Pulmonary artery endothelial cell (primary cell): ENCODE measurements at places on chromosomes 12 and 14. TPM values are rescaled to one million over a fixed set of nuclear protein-coding genes. Genes with fewer than 3 reads are reported as not detected.

DNA sequence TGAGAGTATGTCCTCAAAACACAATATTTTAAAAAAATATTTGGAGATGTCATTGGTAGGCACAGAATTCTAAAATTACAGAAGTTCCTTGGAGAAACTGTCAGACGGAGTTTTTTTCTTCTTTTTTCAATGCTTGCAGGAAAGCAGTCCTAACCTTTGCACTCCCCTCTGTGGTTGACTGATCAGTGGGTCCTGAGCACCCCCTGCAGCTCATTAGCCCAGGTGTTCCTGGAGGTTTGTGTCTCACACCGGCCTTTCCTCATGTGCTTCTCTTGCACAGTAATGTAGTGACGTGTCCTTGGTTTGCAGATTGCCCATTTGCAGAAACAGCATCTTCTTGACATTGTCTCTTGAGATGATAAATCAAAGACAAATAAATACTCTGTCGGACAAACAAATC, 513.0 kb downstream of the TMEM121 start:
- DNase-seq, result no peak

DNA sequence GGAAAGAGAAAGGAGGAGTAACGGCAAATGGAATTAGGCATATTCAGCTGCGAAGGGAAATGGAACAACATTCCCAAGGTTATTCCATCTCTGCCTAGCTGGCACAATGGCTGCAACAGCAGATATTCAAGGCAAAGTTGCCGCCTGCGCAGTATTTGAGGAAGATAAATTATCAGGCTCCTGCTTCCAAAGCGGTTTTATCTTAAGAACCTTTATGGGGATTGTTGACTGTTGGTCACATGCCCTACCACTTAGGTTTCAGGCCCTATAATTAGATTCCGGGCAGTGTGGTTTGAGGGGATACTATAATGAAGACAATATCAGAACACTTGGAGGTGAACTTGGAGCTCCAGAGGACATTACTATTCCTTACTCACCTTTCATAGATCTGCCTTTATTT, 99.7 kb downstream of the FGD4 start:
- DNase-seq, result no peak

- DNase-seq, result no peak
Observed at GRCh38 chr12:66269142-66269541, 33.2 kb upstream of the HELB start.

GRCh38 chr12:108724054-108724889, 7.0 kb downstream of the CORO1C start:
- no peak for DNase-seq

GRCh38 chr14:104650981-104651875, 38.2 kb upstream of the INF2 start:
- no peak for DNase-seq

GRCh38 chr12:123910761-123911193, 61.9 kb downstream of the CCDC92 start:
- DNase-seq, result no peak

- no peak for DNase-seq
Observed at GRCh38 chr14:78673845-78674244, 503.7 kb downstream of the NRXN3 start.

- no peak for DNase-seq
Observed at GRCh38 chr12:34406228-34406995, 384.1 kb downstream of the ALG10 start.

- no peak for DNase-seq
Observed at GRCh38 chr12:109653890-109654289, 59.7 kb upstream of the FAM222A start.

DNA sequence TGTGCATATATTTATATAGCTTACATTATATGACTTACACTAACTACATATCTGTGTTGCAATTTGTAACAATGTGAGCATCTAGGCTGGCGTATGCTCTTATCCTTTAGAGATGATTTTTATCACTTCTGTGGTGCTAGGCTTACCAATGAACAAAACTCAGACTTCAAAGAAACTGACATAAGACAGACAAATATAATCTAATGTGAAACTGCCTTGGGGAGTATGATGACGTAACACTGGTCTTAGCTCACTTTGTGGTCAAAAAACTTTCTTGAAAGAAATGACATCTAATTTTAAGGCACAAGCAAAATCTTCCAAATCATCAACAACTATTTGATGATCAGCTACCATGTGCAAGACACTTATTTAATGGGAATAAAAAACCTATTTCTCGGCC, 50.0 kb downstream of the SOX5 start:
- no peak for DNase-seq

DNA sequence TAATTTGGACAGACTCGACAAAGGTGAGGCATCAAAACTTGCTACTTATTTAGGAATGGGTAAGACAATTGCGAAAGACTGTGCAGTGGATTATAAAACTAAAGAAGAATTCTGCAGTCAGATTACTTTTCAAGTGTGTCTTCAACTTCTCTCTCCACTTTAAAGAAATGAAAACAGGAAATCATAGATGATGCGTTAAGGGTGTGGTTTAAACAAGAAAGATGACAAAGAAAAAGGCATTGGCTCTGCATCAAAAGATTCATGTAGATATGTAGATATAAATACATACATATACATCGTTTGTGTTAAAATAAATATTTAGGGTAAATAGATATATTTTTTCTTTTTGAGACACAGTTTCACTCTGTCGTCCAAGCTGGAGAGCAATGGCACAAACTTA, 74.6 kb upstream of the PARP11 start:
- DNase-seq, result no peak

GRCh38 chr12:92034858-92035401, 110.7 kb downstream of the BTG1 start:
- DNase-seq, result peak; percentile 47

DNA sequence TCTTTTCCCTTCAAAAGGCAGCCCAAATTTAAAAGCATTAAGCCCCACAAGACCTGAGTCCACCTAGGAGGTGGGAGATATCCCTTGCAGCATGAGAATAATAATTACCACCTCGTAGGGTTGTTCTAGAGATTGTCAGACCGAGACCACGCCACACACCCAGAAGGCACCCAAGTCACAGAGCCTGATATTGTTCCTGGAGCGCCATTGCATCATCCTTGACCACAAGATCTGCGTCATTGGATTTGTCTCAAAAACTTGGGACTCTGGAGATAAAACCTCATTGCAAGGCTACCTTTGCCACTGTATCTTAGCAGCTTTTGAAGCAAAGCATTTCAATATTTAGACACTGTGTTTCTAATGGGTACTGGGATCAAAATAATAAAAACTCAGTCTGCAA, 29.4 kb upstream of the PPP2R5C start:
- DNase-seq, result no peak

DNA sequence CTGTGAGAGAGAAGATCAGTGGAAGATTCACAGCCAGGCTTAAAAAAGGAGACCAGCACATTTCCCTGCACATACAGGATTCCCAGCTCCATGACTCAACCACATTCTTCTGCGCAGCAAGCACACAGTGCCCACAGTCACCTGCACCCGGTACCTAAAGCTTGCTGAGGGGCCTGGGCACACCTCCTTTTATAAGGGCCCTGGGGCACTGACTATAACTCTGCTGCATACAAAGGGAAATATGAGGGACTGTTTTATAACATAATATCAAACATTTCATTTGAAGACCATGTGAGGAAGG, 322.9 kb downstream of the DAD1 start:
- no peak for DNase-seq

- DNase-seq, result no peak
Observed at GRCh38 chr12:107288414-107289127, 195.2 kb upstream of the CRY1 start.

- DNase-seq, result peak; percentile 41
Observed at GRCh38 chr12:113007166-113007565, 28.8 kb downstream of the OAS2 start.

DNA sequence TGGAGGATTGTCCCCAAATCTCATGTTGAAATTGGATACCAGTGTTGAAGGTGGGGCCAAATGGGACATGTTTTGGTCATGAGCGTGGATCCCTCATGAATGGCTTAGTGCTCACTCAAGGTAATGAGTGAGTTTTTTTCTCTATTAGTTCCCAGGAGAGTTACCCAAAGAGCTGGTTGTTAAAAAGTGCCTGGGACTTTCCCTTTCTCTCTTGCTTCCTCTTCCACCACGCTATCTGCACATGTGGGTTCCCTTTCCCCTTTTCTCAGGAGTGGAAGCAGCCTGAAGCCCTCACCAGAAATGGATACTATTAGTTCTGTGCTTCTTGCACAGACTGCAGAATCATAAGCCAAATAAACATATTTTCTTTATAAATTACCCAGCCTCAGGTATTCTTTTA, 465.4 kb downstream of the FSCB start:
- DNase-seq, result no peak

DNA sequence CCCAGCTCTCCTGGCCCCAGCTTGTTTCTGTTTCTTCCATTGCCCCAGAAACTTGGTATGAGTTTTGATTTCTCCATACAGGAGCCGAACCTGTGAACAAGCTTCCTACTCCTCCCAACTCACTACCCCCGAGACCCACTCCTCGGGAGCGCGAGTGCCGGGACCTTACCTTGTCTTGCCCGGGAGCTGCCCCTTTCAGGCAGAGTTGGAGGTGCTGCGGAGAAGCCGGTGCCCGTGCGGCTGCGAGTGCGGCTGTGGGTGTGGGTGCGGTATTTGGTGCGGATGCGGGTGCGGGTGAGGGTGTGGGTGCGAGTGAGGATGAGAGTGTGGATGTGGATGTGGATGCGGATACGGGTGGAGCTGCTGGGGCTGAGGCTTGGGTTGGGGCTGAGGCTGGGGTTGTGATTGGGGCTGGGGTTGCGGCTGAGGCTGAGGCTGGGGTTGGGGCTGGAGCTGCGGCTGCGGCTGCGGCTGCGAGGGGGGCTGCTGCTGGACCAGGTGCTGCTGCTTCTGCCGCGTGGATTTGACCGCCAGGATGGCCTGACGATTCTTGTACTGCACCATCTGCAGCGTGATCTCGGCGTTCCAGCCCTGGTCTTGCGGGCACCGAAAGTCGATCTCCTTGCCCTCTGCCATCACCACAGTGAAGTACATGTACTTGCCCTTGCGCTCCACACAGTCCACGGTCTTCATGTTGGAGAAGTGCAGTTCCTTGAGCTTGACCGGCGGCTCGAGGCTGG, 1.1 kb downstream of the PHLDA1 start:
- DNase-seq, result no peak

DNA sequence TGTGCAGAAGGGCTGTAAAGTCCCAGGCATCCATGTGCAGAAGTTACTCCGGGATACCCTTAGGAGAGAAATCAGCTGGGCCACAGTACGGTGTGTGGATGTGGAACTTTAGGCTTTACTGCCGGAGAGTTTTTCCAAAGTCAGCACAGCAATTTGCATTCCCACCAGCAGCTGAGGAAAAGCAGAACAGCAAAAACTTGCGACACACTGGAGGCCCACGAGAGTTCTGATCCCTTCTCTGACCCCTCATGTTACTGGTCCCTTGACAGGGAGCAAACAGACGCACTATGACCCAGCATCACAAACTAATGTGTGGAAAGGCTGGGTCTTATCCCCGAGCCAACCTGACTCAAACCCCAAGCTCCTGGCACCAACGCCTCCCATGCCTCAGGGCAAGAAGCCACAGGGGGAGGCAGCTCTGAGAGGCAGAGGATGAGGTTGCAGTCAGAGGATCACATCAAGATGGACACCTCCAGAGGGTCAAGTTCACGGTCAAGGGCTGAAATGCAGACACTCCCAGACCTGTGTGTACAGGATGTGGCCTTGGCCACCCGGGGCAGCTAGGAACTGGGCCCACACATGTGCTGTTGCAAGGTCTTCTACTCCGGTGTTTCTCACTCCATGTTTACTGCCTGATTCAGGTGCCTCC, 38.6 kb downstream of the CCDC88C start:
- no peak for DNase-seq

GRCh38 chr12:46354111-46354801, 18.3 kb downstream of the SLC38A2 start:
- DNase-seq, result no peak

GRCh38 chr12:19706936-19707335, 267.6 kb downstream of the AEBP2 start:
- no peak for DNase-seq

DNA sequence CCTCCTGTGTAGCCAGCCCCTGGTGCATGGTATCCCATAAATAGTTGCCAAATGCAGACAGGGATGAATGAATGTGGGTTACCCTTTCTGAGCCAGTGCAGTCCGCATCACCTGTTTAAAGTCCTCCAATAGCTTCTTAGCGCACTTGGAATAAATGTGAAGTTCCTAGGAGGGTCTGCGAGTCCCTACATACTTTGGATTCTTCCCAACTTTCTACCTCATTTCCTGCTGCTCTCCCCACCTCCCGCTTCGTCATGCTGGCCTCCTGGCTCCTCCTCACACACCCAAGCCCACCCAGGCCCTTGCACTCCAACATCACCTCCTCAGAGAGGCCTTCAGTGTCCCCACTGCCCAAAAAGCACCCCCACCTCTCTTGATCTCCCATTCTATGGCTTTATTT, 17.7 kb downstream of the RFX4 start:
- DNase-seq, result no peak

DNA sequence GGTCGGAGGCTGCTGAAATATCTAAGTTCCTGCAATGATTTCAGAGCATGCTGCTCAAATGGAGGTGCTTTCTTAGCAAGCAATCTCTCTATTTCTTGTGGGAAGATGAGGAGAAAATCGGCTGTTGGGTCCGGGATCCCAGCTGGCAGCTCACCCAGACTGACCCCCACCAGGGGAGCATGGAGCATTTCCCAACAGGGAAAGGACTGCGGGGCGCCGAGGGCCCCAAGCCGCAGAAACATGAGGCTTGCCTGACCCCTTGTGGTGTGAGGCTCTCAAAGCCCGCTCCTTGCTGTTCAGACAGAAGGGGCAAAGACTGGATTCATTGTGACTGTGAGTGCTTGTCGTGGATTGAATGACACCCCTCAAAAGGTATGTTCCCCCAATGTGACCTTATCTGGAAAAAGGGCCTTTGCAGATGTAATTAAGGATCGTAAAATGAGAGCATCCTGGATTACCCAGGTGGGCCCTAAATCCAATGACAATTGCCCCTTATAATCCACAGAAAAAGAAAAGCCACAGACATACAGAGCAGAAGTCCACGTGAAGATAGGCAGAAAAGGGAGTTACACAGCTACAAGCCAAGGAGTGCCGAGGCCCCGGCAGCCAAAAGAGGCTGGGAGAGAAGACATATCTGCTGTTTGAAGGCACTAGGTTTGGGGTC, 116.3 kb upstream of the VASH1 start:
- DNase-seq, result peak; percentile 7

DNA sequence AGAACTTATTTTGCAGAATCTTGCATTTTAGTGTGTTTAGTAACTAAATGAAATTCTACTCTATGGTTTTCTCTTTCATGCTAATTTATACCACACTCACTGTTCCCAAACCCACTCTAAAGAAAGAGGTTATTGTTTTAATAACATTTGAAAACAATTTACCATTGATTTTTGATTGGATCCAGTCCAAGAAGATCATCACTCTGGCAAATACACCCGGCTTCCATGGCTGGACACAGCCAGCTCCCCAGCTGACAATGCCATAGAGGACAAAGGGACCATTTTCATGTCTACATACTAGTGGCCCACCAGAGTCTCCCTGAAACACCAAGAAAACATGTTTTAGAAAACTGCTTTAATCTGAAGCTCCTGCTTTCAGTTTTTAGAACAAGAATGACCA, 42.4 kb downstream of the OVCH1 start:
- DNase-seq, result no peak

Gene MMP17
- 3.2 and 4.7 TPM in 2 replicates for total RNA-seq

Gene FOXA1
- 0.07 TPM in 1 of 2 replicates, not detected in the other for total RNA-seq

Gene KRT85
- total RNA-seq, result under 0.01 TPM in 1 of 2 replicates, not detected in the other

Gene KRT77
- total RNA-seq, result not detected in 2 replicates

Gene RGS6
- total RNA-seq, result not detected in 2 replicates

Gene VRTN
- not detected in 2 replicates for total RNA-seq

Gene FAM90A1
- total RNA-seq, result 0.11 TPM in 1 of 2 replicates, not detected in the other

Gene TSPAN19
- total RNA-seq, result 0.07 and 0.14 TPM in 2 replicates

Gene GPATCH2L
- 44.2 and 69.1 TPM in 2 replicates for total RNA-seq

Gene MYH6
- not detected in 2 replicates for total RNA-seq
